IMR-90 (cell line): ENCODE measurements at places on chromosomes 11 and 22. TPM values are rescaled to one million over a fixed set of nuclear protein-coding genes. Genes with fewer than 3 reads are reported as not detected.

The ACR gene
- total RNA-seq, result not detected in 2 replicates

DNA sequence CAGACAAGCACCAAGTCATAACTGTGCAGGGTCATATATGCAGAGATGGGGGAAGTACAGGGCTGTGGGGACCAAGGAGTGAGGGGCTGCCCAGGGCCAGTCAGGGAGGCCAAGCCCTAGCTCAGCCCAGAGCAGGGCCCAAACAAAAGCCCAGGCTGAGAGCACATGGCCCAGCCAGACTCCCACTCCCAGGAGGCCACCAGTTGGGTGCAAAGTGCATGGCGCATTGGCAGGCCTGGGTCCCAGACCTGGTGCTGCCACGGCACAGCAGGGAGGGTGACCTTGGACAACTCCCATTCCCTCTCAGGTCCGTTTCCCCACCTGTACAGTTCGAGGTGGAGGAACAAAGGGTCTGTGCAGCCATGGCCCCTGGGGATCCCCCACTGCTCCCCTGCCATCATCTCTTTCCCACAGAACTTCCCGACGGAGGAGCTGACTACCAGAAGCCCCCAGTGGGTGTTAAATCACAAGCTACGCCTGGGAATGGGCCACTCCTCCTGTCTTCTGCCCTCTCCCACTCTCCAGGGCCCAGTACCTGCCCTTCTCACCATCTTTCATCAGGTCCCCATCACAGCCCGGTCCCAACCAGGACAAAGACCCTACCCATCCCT lies 608 bp downstream of the NIPSNAP1 start:
- no peak for DNase-seq

GRCh38 chr11:5007561-5007960 lies 12.9 kb downstream of the OR51L1 start:
- no peak for DNase-seq

DNA sequence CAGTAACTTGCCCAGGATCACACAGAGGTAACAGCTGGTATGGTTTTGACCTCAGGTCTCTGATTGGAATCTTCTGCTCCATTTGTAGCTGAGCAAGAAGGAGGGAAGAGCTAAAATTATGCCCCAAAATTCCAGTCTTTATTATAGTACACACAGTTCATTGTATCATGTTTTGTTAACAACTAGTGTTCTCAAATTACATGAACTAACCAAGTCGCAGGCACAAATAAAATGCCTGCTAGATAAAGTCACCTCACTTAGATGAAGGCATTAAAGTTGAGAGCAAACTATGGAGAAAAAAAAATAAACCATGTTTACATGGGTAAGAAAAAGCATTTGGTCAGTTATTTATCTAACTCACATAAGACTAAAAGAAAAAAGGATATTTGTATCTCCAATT lies 58.8 kb downstream of the PDGFD start:
- DNase-seq, result peak; percentile 37

The KRTAP5-7 gene
- total RNA-seq, result not detected in 2 replicates

- DNase-seq, result no peak
Measured at GRCh38 chr22:44954149-44954548, 55.7 kb downstream of the PHF21B start.

DNA sequence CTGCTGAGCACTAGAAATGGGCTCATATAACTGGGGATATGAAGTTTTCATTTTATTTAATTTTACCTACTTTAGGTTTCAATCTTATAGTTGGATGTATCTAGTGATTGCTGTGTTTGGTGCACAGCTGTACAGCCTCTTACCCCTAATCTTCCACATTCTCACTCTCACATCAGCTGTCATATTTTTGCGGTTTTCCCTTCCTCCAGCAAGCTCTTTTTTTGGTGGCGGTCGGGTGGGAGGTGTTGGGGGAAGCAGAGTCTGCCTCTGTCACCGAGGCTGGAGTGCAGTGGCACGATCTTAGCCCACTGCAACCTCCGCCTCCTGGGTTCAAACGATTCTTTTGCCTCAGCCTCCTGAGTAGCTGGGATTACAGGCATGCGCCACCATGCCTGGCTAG lies 445.1 kb upstream of the ISX start:
- no peak for DNase-seq

The DEFB131B gene
- total RNA-seq, result not detected in 2 replicates
